ENCODE measurements at places on chromosomes 1 and 21. TPM values are rescaled to one million over a fixed set of nuclear protein-coding genes. Genes with fewer than 3 reads are reported as not detected.

SPRR2B gene
- total RNA-seq, result not detected

TENT5C gene
- total RNA-seq, result 6.2 TPM

- no peak overlapping the region for H3K4me3 ChIP-seq
- no peaks in the 10 kb centered on the region for H3K36me3 ChIP-seq
- no peak overlapping the region for H3K27ac ChIP-seq
Measured at GRCh38 chr1:236774926-236775325, 20.2 kb upstream of the MTR start.

GRCh38 chr1:236837897-236838296, 42.8 kb downstream of the MTR start:
- H3K36me3 ChIP-seq, result peaks cover 1% of the 10 kb centered on the region
- no peak overlapping the region for H3K27ac ChIP-seq
- DNase-seq, result no peak
- H3K27me3 ChIP-seq, result no peaks in the 10 kb centered on the region
- no peak overlapping the region for H3K4me3 ChIP-seq

- no peak for DNase-seq
- H3K27ac ChIP-seq, result no peak overlapping the region
- no peaks in the 10 kb centered on the region for H3K27me3 ChIP-seq
- H3K4me1 ChIP-seq, result no peaks in the 10 kb centered on the region
Measured at GRCh38 chr1:97691325-97691724, 229.5 kb downstream of the DPYD start.

GRCh38 chr21:27715131-27715530, 748.2 kb upstream of the ADAMTS5 start:
- no peaks in the 10 kb centered on the region for H3K36me3 ChIP-seq
- H3K27ac ChIP-seq, result no peak overlapping the region
- no peaks in the 10 kb centered on the region for H3K4me1 ChIP-seq
- no peaks in the 10 kb centered on the region for H3K27me3 ChIP-seq
- no peak for DNase-seq

- no peaks in the 10 kb centered on the region for H3K4me1 ChIP-seq
- no peak for DNase-seq
- H3K4me3 ChIP-seq, result peak overlapping the region; percentile 69
Measured at GRCh38 chr1:224182057-224182865, 779 bp upstream of the DEGS1 start.

DNA sequence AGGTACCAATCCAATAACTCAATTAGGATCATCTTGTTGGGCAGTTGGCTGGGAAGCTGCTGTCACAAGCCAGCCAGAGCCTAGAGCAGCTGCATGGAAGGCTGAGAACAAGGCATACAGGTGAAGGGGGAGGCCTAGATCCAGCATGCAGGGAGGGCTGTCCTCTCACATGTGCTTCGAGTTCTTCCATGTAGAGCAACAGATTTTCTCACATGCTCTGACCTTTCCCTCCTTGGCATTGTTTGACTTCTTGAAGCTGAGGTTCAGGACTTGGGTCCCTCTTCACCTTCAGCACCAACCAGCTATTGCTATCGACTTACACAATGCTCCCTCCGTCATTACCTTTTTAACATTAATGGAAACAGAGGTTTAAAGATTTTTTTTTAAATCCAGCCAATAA, 257.7 kb downstream of the ATG4C start:
- H3K4me3 ChIP-seq, result no peak overlapping the region
- no peak overlapping the region for H3K27ac ChIP-seq
- no peaks in the 10 kb centered on the region for H3K4me1 ChIP-seq
- no peaks in the 10 kb centered on the region for H3K27me3 ChIP-seq
- H3K36me3 ChIP-seq, result no peaks in the 10 kb centered on the region

DNA sequence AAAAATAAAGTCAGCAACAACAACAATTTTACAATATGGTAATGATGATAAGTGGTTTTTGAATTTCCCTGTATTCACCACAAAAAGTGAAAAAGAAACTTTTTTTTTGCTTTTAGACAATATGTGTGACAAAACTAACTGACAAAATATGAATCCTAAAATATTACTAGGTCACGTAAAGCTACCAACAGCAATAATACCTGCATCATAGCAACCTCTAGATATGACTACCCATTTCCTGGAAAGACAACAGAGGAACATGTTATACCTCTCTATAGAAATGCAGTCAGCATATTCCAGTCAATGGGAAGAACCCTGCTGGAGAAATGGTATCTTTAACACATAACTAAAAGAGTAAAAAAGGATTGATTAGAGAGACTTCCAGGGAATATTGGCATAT, 73.7 kb downstream of the PDE4B start:
- H3K4me1 ChIP-seq, result no peaks in the 10 kb centered on the region
- H3K27me3 ChIP-seq, result no peaks in the 10 kb centered on the region
- no peak overlapping the region for H3K4me3 ChIP-seq

FAM151A gene
- total RNA-seq, result not detected

ADAMTS1 gene
- 186 TPM for total RNA-seq

SGIP1 gene
- total RNA-seq, result 11.0 TPM

CD84 gene
- not detected for total RNA-seq

TNFRSF18 gene
- 0.77 TPM for total RNA-seq

THEMIS2 gene
- total RNA-seq, result 43.6 TPM

CELA2A gene
- not detected for total RNA-seq

GRCh38 chr1:53127546-53127945, 14.9 kb downstream of the SLC1A7 start:
- no peak overlapping the region for H3K27ac ChIP-seq
- no peaks in the 10 kb centered on the region for H3K27me3 ChIP-seq
- peaks cover 20% of the 10 kb centered on the region for H3K4me1 ChIP-seq

TAL1 gene
- total RNA-seq, result under 0.01 TPM

SZT2 gene
- 17.2 TPM for total RNA-seq

DNA sequence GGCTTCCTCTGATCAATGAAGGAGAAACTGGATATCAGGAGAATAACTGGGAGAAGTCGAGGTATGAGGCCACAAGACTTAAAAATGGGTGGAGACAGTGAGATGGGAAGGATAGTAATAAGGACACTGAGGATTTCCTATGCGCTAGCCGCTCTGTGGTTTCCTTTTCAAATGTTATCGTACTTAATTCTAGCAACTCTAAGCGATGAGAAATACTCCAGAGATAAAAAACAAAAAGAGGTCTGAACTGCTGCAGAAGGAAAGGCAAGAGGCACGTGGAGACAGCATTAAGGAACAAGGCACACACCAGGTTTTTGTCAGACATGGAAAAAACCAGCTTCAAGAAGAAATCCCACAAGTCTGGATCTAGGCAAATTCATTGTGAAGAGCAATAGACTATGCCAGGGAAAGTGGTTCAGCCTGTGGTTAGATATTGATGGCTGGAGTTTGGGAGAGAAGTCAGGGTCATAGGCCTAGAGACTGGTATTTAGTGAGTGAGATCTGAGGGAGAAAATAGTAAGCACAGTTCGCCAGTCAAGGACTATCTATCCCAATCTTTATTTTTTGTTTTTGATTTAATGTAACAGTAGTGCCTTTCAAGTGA, 5.3 kb downstream of the CLCA2 start:
- DNase-seq, result peak; percentile 43
- H3K36me3 ChIP-seq, result no peaks in the 10 kb centered on the region
- H3K4me1 ChIP-seq, result peaks cover 10% of the 10 kb centered on the region
- H3K4me3 ChIP-seq, result no peak overlapping the region
- peak overlapping the region; percentile 72 for H3K27ac ChIP-seq
- no peaks in the 10 kb centered on the region for H3K27me3 ChIP-seq

SLC6A17 gene
- under 0.01 TPM for total RNA-seq

GRCh38 chr1:233730380-233730779, 116.5 kb downstream of the KCNK1 start:
- H3K27me3 ChIP-seq, result no peaks in the 10 kb centered on the region
- no peaks in the 10 kb centered on the region for H3K4me1 ChIP-seq
- no peak overlapping the region for H3K27ac ChIP-seq
- no peaks in the 10 kb centered on the region for H3K36me3 ChIP-seq
- no peak for DNase-seq
- no peak overlapping the region for H3K4me3 ChIP-seq

DNA sequence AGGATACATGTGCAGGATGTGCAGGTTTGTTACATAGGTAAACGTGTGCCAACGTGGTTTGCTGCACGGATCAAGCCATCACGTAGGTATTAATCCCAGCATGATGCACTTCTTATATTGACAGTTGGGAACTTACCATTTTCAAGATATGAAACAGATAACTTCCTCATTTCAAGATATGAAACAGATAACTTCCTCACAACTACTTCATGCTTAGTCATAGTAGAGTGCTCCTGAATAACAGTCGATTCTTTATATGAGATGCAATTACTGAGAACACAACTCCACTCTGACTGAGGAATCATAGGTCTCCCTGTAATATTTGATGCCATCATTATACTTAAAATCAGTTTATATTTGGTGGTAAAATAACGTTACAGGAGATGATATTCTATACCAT, 1124.3 kb downstream of the AMY1C start:
- no peaks in the 10 kb centered on the region for H3K36me3 ChIP-seq
- H3K4me3 ChIP-seq, result no peak overlapping the region
- H3K27ac ChIP-seq, result no peak overlapping the region
- H3K27me3 ChIP-seq, result no peaks in the 10 kb centered on the region
- H3K4me1 ChIP-seq, result no peaks in the 10 kb centered on the region

- peaks cover 9% of the 10 kb centered on the region for H3K4me1 ChIP-seq
- H3K36me3 ChIP-seq, result peaks cover 4% of the 10 kb centered on the region
- DNase-seq, result peak; percentile 50
- no peaks in the 10 kb centered on the region for H3K27me3 ChIP-seq
- no peak overlapping the region for H3K27ac ChIP-seq
- H3K4me3 ChIP-seq, result no peak overlapping the region
Measured at GRCh38 chr1:6329396-6329795, 64.2 kb downstream of the ACOT7 start.

- no peak for DNase-seq
- H3K36me3 ChIP-seq, result no peaks in the 10 kb centered on the region
- no peak overlapping the region for H3K27ac ChIP-seq
- H3K27me3 ChIP-seq, result no peaks in the 10 kb centered on the region
Measured at GRCh38 chr1:193458628-193459027, 272.2 kb upstream of the B3GALT2 start.

DNA sequence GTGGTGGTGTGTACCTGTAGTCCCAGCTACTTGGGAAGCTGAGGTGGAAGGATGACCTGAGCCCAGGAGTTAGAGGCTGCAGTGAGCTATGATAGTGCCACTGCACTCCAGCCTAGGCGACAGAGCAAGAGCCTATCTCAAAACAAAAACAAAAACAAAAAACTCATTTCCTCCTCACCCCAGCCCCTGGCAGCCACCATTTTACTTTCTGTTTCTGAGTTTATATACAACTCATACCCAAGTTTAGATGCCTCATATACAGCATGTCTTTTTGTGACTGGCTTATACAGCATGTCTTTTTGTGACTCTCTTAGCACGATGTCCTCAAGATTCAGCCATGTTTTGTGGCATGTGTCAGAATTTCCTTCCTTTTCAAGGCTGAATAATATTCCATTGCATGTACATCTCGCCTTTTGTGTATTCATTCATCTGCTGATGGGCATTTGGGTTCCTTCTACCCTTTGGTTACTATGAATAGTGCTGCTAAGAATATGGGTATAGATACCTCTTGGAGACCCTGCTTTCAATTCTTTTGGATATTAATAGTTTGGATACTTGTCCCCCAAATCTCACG, 14.7 kb downstream of the COA7 start:
- H3K4me1 ChIP-seq, result no peaks in the 10 kb centered on the region
- DNase-seq, result no peak

- peaks cover 28% of the 10 kb centered on the region for H3K27me3 ChIP-seq
- no peak overlapping the region for H3K4me3 ChIP-seq
- DNase-seq, result peak; percentile 77
- H3K36me3 ChIP-seq, result no peaks in the 10 kb centered on the region
- H3K27ac ChIP-seq, result no peak overlapping the region
- H3K4me1 ChIP-seq, result no peaks in the 10 kb centered on the region
Measured at GRCh38 chr1:179809506-179810366, 66.6 kb downstream of the FAM163A start.

VAV3 gene
- total RNA-seq, result not detected

DNA sequence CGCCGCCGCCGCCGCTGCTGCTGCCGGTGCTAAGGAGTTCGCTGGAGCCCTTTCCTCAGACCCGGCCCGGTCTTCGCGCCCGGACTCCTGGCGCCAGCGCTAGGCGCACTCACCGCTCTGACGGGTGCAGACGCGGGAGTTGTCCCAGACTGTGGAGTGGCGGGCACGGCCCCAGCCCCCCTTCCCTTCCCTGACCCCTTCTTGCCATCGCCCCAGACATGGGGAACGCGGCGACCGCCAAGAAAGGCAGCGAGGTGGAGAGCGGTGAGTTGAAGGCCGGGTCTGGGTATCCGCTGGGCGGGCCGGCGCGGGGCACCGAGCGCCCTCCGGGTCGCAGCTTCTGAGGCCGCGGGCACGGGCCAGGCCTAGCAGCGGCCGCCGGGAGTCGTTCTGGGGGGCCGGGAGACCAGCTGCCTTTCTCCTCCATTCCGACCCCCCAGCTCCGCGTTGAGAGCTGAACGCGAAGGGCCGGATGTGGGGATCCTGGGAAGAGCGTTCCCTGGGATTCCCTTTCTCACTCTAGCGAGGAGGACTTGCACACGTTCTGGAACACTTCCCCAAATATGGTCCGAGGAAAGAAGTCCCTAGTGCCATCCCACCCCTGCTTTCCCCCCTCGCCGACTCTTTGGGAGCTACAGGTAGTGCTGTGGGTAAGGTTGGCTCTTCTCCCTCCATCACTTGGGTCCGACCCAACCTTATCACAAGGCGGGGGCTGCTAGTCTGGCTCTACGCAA, 65.8 kb upstream of the PRKACB start:
- peaks cover 2% of the 10 kb centered on the region for H3K4me1 ChIP-seq
- H3K27ac ChIP-seq, result peak overlapping the region; percentile 76
- H3K36me3 ChIP-seq, result no peaks in the 10 kb centered on the region
- H3K4me3 ChIP-seq, result peak overlapping the region; percentile 55
- H3K27me3 ChIP-seq, result no peaks in the 10 kb centered on the region

- H3K36me3 ChIP-seq, result no peaks in the 10 kb centered on the region
- peaks cover 8% of the 10 kb centered on the region for H3K27me3 ChIP-seq
- peak; percentile 91 for DNase-seq
- H3K4me1 ChIP-seq, result peaks cover 14% of the 10 kb centered on the region
Measured at GRCh38 chr1:15152318-15153183, 996 bp upstream of the TMEM51 start.

- H3K4me3 ChIP-seq, result peak overlapping the region; percentile 62
- H3K27ac ChIP-seq, result peak overlapping the region; percentile 80
- no peaks in the 10 kb centered on the region for H3K36me3 ChIP-seq
Measured at GRCh38 chr1:94928293-94928939, 1.5 kb upstream of the CNN3 start.

MFAP2 gene
- total RNA-seq, result 16.2 TPM

DNA sequence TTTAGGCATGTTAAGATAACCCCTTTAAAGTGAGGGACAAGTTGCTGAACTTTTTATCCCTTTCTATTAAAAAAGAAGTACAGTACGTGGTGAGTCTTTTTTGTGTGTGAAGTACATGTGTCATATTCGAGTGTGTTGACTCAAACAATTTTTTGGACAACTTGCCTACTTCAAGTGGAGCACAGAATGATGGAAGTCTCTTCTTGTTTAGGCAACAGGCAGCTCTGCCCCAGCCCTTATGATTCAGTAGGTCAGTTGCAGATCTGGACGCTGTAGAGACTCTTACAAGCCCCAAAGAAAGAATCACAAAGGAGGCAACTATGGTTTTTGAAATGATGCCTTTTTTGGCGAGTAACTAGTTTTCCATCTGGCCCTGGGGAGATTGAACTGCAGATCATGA, 14.4 kb upstream of the ZFP69B start:
- no peak overlapping the region for H3K27ac ChIP-seq
- H3K4me3 ChIP-seq, result no peak overlapping the region
- H3K4me1 ChIP-seq, result no peaks in the 10 kb centered on the region
- peak; percentile 14 for DNase-seq

- H3K27ac ChIP-seq, result no peak overlapping the region
- H3K36me3 ChIP-seq, result no peaks in the 10 kb centered on the region
- no peaks in the 10 kb centered on the region for H3K4me1 ChIP-seq
- no peaks in the 10 kb centered on the region for H3K27me3 ChIP-seq
- H3K4me3 ChIP-seq, result no peak overlapping the region
Measured at GRCh38 chr1:56414728-56415224, 164.6 kb downstream of the PLPP3 start.

TMCC2 gene
- total RNA-seq, result 6.9 TPM

Data from fibroblast of lung (primary cell).